ENCODE measurements at places on chromosomes 7 and 10.

DNA sequence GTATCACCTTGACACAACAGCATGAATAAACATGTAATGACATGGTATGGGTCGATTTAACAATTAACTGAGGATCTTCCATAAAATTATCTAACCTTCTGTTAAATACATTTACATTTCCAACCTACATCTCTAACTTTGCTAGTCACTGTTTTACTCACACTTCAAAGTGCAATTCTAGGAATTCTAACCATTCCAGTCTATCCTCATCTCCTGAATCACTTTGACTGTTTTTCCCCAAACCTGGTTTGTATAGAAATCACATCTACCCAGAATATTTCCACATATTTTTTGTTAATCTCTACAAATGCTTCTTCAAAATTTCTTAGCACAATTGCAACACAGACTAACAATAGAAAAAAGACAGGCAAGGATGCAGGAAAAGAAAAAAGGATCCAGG is 6.2 kb downstream of the ABI1 start:
- no peak for DNase-seq

DNA sequence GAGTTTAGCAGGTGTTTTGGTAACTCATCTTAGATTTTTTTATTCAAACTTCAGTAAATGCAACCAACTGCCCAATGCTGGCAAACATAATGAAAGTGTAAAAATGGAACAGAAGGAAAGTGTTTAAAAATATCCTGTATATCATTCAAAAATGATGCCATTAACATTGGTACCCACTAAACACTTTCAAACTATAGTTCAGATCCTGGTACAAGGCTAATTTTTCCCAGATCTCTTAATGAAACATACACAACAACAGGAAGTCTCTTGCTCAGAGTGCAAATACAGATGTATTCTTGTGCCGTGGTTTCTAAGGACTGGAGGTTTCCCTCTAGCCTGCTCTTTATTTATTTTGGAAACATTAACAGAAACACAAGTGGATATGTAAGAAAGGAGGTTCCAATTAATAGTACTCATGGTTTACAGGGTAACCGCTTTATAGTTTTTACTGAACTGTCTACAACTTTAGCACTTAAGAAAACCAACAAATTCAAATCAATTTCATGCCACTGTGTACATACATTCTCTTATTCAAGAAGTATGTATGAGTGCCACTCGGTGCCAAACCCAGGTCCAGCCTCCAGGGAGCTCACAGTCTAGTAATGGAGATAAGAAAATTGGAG is 176.0 kb upstream of the AKR1E2 start:
- DNase-seq = no peak

- no peak for DNase-seq
Measured at GRCh38 chr7:39035903-39036302, 58.2 kb downstream of the POU6F2 start.

GRCh38 chr7:52100-52499 is 140.3 kb upstream of the FAM20C start:
- DNase-seq = no peak

DNA sequence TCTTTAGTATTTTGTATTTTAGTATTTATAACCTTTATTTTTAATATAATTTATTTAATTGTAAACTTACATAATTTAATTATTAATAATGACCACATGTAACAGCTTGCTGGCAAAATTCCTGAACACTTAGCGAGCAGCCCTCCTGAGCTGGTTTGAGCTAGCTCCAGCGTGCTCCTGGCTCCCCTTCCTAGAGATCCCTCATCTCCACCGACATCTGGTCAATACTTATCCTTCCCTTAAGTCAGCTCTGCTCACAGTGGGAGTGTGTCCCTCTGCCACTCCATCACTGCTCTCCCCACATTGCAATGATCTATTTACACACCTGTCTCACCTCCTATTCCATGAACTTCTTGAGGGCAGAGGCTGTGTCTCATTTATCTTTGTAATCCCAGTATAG is 20.6 kb upstream of the TBXAS1 start:
- DNase-seq = no peak

DNA sequence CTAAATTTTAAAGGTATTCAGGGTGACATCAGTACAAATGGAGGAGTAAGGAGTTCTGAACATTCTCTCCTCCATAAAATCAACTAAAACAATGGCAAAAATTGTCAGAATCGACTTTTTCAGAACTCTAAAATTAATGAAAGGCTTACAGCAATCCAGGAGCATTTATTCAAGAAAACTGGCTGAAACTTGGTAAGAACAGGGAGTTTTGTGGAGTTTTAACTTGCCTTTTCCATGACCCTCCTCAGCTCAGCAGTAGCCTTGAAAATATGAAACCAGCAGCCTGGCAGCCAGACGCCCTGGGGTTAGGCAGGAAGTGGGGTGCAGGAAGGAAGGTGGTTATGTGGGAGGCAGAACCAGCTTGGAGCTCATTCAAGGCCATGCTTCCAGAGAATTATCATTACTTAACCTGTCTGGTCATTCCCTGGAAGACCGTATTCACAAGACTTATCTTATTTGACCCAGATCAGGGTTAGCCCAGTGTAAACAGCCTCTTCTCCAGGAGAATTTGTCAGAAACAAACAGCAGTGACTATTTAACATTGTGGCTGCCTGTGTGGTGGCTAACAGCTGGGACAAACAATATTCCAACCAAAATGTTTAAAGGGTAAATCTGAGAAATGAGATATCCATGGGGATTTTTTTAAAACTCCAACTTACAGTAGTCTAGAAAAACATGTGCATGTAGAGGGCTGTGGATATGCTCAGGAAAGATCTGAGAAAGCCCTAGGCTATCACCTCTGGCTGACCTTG is 75.7 kb upstream of the MACROH2A2 start:
- no peak for DNase-seq

- DNase-seq = no peak
Measured at GRCh38 chr10:129483430-129484010, 16.5 kb downstream of the MGMT start.

DNA sequence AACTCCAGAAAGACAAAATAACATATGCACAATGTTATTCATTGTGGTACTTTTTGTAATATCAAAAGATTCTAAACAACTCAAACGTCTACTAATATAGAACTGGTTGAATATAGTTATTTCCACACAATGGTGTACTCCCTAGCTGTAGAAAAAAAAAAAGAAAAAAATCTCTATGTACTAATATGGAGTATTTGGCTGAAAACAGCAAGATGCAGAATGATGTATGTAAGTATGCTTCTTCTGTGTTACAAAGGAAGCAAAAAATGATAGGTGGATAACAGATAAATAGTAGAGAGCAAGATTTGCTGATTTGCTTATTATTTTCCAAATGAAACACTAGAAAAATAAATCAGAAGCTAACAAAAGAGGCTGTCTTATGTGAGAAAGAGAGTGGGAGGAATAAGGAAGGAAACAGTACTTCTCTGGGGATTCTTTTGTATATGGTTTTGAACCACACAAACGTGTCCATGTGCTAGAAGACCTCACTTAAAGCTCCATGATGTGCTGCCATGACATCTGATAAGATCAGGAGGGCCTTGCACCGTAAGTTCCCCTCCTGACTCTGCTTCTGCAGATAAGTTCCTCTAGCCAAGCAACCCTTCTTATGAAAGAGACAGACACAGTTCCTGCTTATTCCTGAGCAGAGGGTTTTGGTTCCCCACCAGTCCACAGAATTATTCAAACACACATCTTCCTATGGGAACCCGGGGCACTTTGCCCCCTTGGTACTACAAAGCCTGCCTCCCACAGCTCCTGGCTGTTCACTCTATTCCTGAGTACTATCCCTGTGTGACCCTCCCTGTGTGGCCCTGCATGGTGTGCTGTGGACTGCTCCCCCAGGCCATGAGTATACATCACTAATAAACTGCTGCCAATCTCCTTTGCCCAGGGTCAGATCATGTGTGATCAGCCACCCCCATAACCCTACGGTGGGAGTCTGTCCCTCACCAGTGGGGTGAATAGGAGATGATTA is 159.1 kb downstream of the CCDC71L start:
- DNase-seq = no peak

- no peak for DNase-seq
Measured at GRCh38 chr10:4767033-4767814, 58.8 kb upstream of the AKR1E2 start.

DNA sequence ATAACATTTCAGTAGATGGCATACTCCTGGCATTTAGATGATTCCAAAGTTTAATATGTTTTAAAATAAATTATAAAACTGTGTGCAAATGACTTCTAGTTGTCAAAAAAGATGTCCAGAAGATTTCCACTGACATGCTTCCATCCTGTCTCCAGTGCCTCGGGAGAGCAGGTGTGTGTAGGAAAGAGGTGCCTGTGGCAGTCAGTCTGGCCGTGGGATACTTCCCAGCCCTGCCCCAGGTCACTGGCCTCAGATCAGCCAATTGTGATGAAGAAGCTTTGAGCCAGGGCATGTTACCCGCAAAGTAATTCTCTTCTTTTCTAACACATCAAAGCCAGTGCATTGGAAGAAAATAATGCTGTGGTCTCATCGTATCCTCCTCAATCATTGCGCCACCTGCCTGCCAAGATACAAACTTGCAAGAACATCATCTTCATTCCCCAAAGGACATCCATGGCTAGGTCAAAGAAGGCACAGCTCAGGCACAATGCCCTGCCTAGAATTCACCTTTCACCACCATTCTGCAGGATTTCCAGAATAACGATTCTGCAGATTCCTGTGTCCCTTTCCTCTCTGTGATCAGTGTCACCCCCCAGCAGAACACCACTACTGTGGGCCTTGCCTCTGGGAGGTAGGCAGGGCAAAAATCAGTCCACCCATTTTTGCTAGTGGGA is 6.3 kb upstream of the KCNMA1 start:
- no peak for DNase-seq

DNA sequence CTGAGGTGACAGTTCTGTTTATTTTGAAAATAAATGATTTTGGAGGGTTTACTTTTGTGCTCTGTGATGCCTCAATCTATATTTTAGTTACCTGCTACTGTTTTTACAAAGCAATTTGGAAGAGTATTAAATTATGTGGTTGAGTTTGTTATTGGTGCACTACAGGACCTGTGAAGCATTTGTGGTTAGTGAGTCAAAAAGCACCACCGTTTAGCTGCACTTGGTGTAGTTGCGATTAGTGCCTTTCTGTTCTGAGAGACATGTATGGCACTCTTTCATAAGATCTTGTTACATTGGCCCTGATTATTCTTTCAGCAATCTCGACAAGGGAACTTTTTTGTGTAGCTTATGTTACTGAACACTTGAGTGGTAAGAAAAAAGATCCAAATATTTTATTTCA is 132.2 kb downstream of the BBS9 start:
- DNase-seq = no peak

GRCh38 chr10:3036155-3037021 is 31.0 kb upstream of the PFKP start:
- DNase-seq = no peak

DNA sequence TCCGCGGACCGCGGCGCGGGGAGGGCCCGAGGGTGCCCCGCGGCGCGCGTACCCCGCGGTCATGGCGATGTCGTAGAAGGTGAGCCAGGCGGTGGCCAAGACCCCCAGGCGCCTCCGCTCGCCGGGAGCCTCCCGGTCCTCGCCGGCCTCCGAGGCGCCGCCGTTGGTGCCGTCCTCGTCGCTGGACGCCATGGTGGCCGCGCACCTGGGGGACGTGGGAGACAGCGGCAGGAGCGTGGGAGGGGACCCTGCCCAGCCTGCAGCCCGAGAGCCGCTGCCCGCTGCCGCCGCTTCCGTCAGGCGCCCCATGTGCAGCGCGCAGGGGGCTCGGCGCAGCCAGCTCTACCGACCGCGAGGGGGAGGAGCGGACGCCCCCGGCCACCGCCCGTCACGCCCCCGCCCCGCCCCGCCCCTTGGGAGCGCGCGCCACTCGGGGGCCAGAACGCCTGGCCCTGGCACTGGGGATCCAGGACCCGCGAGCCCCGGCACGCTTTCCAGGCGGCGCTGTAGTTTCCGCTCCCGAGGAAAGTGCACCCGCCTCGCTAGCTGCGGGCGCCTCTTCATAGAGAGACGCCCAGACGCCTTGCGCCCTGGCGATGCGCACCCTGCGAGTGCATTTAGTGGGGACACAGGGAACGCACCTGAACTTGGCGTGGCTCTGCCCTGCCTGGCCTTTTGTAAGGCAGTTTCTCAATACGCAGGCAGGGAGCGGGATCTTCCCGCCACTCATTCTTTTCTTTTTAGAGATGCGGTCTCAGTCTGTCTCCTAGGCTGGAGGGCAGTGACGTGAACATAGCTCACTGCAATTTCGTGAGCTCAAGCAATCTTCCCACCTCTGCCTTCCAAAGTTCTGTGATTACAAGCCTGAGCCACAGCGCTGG is at the start of gene HACD1:
TSS of gene HACD1 (minus strand) at position 344 of the 881 bp plus-strand sequence. CDS start at position 309, 35 bp downstream.
- no peak for DNase-seq

- DNase-seq = no peak
Measured at GRCh38 chr10:12689893-12690292, 311.6 kb downstream of the CCDC3 start.

DNA sequence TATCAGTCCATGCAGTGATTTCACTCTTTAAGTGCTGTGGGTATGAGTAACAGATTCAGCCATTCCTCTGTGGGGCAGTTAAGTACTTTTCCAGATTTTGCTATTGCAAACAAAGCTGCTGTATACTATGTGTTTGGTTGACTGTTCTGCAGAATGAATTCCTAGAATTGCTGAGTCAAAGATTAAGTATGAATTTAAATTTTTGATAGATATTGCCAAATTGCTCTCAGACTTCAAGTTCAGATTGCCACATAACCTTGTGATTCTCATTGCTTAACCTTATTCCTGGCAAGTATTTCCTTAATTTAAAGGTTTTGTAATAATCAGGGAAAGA is 21.6 kb upstream of the SAR1A start:
- DNase-seq = no peak

- no peak for DNase-seq
Measured at GRCh38 chr10:98085238-98085637, 49.2 kb upstream of the R3HCC1L start.

DNA sequence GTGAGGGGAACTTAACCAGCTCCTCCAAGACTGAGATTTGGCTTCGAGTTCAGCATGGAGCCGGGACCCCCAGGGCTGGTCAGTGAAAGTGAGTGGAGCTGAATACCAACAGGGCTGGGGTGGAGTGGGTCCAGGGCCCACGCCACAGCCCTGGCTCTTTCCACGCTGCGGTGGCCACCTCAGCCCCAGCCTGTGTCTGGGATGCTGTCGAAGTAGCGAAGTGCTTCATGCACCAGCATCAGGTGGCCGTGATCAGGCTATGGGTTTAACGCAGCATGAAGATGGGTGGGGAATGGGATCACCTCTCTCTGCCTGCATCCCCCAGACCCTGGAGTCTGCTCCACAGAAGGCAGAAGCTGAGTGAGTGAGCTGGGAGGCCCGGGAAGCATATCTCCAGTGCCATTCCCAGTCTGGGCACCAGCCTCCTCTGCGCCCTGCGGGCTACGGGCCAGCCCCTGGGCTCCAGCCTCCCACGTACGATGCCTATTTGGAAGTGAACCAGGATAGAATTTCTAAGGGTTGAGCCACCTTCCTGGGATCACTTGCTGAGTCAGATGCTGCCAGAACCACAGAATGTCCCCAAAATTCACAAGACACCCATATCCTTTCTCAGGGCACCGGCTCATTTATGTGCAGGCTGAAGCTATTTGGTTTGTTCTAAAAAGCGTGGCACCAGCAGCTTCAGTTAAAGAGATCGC is 131.1 kb upstream of the CHST15 start:
- DNase-seq = no peak
